ENCODE measurements at places on chromosomes 13 and 19.

DNA sequence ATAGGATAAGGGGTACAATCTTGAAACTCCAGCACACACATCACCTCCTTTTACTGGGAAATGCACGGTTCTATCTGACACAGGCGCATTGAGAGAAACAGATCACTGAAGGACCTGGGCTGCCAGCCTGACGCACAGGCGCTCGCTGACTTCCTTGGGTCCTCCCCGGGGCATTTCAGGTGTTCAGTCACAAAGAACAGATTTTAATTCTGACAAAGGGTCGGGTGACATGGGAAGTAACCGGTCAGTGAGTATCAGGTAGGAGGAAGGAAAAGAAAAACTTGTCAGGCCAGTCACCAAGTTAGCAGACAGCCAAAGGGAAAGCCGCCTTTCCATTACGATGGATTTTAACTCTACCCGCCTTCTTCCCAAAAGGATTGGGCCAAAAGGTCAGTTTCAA lies 39.6 kb downstream of the INSR start:
- no peak for DNase-seq

GRCh38 chr13:90928109-90928508 lies 419.4 kb upstream of the MIR17HG start:
- no peak for DNase-seq

DNA sequence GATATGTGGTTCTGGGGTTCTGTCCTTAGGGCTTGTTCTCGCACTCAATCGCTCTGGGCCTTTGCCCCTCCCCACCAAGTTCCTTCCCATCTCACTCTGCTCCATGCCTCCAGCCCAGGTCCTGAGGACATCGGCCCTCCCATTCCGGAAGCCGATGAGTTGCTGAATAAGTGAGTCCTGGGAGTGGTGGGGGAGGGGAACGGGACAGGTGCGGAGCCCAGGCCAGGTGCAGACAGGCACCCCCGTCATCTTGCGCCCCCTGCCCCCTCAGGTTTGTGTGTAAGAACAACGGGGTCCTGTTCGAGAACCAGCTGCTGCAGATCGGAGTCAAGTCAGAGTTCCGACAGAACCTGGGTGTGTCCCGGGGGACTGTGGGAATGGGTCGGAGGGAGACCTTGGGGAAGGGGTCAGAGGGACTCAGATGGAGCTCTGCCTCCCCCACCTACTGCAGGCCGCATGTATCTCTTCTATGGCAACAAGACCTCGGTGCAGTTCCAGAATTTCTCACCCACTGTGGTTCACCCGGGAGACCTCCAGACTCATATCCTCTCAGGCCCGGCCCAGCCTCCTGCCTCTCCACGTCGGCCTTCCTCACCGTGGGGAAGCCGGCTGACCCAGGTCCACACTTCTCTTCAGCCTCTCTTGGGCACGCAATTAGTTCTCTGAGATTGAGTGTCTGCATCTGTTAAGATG lies 10.1 kb downstream of the FUZ start:
- DNase-seq: no peak

GRCh38 chr13:48891586-48891985 lies 84.1 kb upstream of the FNDC3A start:
- DNase-seq: peak; percentile 91

DNA sequence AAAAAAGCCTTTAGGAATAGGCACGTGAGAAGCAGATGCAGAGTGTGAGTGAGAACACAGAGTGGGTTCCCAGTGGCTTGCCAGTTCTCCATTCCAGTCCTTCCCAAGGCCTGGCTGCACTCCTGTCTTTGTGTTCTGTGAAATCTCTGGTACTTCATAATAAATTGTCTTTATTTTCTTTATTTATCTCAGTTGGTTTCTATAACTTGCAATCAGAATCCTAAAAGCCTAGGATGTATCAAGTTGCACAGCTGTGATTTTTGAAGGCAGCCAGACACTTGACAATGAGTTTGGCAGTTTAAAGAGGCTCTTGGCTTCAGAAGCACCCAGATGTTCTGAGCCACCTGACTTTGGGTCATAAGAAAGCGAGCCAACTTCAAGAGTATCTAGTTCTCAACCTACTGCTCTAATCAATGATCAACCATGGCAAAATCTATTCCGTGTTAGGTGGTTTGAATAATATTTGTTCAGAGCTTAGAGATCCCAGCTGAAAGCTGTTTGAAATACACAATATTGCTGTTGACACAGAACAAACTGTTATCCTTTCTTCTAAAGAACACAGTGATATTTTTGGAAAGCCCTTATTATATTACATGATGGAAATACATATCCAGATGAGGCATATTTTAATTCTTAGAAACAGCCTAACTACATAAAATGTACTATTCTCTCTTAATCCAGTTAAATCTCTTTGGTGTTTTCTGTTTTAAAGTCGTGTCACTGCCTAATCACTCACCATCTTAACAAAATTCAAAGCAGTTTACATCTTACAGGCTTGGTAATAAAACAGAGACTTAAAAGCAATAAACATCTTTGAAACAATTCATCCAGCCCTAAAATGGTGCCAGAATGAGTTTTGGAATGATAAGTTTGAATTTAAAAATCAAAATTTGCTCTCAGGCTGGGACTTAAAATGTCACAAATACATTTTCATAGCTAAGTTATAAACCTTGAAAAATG lies 483.0 kb upstream of the NBEA start:
- DNase-seq: no peak

- peak; percentile 67 for DNase-seq
Measured at GRCh38 chr19:58170860-58171259, 12.0 kb upstream of the ZNF274 start.

- no peak for DNase-seq
Measured at GRCh38 chr13:113669231-113669754, 2.3 kb downstream of the GRK1 start.

DNA sequence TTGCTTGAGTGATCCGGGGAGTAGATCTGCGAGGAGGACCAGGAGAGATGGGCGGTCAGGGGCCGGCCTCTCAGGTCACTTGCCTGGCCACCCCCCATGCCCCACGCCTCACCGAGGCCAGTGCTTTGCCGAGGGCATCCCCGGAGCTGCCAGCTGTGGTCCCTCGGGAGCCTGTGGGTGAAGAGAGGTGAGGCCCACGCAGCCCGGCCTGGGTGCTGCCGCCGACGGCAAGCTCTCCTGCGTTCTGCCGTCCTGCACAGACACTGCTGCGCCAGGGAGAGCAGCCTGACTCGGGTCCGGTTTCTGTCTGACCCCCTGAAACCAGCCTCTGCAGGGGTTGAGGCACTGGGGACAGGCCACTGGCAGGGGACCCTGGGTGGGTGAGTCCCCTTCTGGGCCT lies 15.8 kb upstream of the UQCR11 start:
- DNase-seq: no peak

- DNase-seq: no peak
Measured at GRCh38 chr19:46736531-46737297, 9.1 kb upstream of the FKRP start.

GRCh38 chr19:38190061-38190460 lies 34.0 kb downstream of the DPF1 start:
- peak; percentile 6 for DNase-seq

GRCh38 chr19:36081894-36082293 lies 27.2 kb downstream of the WDR62 start:
- peak; percentile 58 for DNase-seq
